ENCODE measurements at places on chromosomes 12 and 14.

DNA sequence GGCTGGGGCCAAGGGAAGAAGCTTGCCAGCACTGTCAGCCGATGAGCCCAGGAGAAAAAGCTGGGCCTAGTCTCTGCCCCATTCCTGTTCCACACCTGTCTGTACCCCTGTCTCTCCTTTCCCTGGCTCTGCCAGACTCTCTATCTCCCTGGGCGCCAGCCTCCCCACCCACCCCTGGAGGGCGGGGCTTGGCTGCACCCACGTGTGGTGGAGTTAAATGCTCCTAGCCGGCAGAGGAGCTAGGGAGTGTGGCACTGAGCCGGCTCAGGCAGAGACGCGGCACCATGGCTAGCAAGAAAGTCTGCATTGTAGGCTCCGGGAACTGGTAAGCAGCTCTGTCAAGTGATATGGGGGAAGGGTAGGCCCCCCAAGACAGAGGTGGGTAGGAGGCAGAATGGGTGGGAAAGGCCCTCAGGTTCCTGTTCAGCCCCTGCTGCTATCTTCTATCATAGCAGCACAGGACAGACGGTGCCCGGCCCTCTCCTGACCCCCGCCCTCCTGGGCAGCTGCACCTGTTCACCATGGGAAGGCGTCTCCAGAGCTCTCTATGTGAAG lies at the start of gene GPD1:
Gene GPD1, plus strand, starts transcription at position 242 of the 555 bp plus-strand sequence. Its CDS starts 43 bp downstream, at position 285.
- DNase-seq = no peak

- no peak for DNase-seq
Observed at GRCh38 chr14:100560471-100560870, 26.7 kb downstream of the BEGAIN start.

DNA sequence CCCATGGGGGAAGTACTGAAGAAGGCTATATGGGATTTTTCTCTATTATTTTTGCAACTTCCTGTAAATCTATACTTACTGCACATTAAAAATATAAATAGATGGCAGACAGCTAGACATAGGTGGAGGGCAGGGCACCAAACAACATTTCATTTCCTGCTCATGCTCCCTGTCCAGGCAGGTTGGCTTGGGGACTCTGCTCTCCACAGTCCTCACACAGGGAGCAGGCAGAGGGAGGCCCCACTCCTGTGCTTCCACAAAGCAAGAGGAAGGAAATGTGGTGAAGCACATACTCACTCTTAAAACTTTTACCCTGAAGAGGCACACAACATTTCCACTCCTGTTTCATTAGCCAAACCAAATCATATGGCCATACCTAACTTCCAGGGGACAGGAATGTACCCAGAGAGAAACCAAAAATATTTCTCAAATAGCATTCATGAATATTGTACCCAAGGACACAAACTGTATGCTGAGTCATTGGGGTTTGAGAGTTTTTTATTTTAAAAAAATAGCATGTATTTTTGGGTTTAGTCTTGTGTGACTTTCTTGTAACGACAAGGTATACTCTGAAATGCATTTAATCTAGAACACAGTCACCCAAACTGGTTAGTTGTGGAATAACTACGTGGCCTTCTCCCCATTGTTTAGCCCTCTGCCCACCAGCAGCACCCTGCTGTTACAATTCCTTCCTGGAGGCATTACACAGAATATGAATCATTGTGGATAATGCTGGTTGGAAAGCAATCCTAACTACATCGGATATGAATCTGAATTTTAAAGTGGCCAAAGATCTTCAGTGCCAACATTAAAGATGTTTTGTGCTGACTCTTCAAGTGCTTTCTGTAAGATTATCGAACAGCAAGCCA lies 40.9 kb downstream of the RTN1 start:
- DNase-seq = no peak

- DNase-seq = no peak
Observed at GRCh38 chr12:67472539-67472938, 176.0 kb upstream of the DYRK2 start.

GRCh38 chr14:89258728-89259273 lies 158.2 kb downstream of the FOXN3 start:
- DNase-seq = no peak

- no peak for DNase-seq
Observed at GRCh38 chr12:114335607-114336006, 70.3 kb downstream of the TBX5 start.

GRCh38 chr14:22561661-22562579 lies 27.1 kb downstream of the DAD1 start:
- peak; percentile 48 for DNase-seq

DNA sequence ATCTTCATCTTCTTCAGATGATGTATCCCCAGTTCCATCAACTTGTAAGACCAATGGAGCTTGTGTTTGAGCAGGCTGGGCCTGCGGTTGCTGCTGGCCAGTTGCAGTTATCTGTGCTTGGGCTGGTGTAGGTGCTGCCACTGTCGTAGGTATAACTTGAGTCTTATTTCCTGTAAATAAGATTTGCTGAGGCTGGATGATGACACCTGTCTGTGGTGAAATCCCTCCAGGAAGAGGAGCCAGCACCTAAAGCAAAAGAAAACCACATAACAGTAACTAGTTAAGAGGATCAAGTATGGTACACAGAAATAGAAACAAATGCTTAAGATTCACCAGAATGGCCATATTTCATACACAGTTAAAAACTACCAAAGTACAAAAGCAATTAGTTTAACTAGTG lies 28.2 kb downstream of the GTF2A1 start:
- DNase-seq = no peak

DNA sequence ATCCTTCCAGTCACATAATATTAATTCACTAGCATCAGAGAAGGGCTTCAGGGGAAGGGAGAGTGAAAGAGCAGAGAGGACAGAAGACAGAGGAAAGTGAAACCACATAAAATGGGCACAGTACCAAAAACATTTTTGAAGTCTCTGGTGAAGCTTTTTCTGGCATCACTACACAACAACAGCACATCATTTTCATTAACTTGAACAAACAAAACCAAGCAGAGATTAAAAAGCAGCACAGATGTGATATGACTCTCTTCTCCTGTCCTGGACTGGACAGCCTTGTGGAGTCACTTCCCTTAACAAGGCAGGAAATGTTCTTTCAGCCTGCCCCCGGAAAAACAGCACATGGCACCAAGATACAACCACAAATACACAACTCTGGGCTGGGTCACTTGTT lies 112.0 kb downstream of the TSPAN8 start:
- DNase-seq = no peak

DNA sequence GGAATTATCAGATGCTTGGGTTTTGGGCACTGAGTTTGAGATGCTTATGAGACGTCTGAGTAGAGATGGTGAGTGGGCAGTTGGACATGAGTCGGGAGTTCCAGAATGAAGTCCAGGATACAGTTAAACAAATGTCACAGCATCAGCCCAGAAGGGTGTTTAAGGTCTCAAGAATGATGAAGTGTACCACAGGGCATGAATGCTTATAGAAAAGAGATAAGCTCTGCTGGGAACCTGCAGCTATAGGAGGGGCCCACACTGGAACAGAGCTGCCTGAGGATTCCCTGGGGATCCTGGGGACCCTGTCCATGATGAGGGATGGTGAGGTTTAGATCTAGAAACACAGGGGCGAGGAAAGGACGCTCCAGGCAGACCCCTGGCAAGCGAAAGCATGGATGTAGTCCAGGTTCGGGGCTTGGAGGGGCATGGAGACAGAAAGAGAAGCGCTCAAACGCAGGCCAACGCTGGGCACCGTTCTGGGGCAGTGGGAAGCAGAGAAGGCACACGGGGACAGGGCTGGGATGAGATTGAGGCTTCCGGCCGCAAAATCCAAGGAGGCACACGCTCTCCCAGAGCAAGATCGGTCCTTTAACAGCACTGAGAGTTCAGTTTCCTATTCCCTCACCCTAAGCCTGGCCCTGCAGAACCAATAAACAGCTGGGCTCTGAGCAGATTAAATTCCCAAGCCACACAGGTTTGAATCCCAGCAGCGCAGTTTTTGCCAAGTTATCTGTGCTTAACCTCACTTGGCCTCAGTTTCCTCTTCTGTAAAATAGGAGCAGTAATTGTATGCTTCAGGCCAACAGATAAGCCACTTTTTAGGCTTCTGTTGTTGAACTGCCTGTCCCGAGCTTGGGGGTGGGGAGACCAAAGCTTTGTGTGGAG lies 52.9 kb downstream of the EID3 start:
- no peak for DNase-seq

DNA sequence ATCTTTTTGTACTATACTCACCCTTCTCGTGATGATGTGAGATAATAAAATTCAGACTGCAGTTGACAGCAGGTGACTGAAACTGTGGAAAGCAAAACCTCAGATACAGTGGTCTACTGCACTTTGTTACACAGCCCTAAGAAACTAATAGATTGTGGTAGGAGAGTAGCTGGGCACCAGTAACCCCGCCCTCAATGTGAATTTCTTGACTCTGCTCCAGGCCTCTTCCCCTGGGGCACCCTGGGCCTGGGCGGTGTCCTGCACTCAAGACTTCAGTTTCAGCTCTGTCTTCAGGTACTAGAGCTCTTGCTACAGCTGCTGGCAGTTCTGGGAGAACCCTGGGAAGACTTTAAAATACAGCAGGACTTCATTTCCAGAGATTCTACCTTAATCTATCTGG lies 197.6 kb upstream of the AVPR1A start:
- DNase-seq = no peak

DNA sequence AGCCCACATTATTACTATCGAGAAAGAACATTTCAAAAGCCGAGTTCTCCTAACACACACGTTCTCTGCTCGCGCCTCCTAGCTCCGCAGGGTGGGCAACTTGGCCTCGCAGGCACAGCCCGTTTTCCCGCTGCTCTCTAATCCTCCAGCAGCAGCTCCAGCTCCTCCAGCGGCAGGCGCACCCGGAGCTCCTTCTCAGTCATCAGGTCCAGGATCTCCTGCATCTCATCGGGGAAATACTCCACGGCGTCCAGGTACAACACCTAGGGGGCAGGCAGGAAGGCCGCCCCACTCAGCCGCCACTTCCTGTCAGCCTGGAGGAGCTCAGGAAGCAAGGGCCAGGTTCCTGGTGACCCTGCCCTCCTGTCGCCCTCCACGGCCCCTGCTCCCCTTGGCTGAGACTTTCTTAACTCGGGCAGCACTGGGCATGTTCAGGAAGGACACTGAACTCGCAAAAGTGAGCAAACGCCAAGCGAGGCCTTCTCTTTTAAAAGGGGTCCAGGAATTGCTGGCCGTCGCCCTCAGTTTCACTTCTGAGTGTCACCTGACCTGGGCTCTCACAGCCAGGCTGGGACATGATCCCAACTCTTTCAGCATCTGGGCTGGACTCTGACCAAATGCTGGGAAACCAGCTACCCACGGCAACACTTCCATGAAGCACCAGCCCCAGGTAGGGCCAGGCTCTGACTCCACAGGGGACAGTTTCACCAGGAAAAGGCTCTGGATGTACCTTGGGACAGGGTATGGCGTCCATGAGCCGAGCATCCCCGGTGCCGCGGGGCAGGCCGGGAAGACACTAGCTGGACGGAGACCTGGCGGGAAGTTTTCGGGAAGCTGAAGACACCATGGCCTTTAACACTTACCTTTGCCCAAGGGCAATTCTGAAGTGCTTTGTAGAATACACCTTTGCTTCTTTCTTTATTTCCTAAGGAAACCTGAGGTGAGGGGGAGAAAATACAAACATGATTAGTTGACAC lies 22.1 kb downstream of the PSMC1 start:
- DNase-seq = no peak
